ENCODE measurements at places on chromosomes 11 and 22.

DNA sequence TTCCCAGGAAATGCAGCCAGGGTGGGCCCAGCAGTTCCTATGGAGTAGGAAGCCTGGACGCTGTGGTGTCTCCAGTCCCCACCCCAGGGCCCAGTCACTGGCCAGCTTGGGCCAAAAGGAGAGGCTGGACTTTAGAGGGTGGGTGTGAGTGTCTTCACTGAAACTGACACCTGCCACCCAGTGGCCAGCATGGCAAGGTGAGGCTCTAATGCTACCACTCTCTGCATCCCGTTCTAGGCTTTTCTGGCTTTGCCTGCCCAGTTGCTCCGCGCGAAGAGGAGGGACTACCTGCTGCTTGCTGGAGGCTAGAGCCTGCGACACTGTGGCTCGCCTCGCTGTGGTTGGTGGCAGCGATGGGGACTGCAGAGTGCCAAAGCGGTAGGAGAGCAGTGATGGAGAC, 35.4 kb downstream of the C22orf42 start:
- no peak for DNase-seq

- DNase-seq = no peak
Measured at GRCh38 chr11:118511601-118512000, 15.7 kb upstream of the TTC36 start.

- no peak for DNase-seq
Measured at GRCh38 chr11:122803716-122804115, 34.6 kb upstream of the CRTAM start.

- no peak for DNase-seq
Measured at GRCh38 chr22:44098966-44099530, 74.9 kb downstream of the PARVB start.

- no peak for DNase-seq
Measured at GRCh38 chr22:42930810-42931420, 73.8 kb upstream of the ARFGAP3 start.

DNA sequence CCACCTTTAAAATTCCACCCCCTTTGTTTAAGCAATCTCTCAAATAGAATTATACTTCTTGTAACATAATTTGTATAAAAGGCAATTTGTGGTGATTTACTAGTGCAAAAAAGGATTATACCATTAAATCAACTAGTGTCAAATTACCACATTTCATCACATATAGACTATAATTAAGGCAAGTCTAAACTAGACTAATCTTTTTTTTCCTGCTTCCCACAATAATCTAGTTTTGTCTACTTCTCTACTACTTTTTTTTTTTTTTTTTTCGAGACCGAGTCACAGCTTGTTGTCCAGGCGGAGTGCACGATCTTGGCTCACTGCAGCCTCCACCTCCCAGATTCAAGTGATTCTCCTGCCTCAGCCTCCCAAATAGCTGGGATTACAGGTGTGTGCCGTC, 36.1 kb upstream of the FZD4 start:
- no peak for DNase-seq

- no peak for DNase-seq
Measured at GRCh38 chr11:45906096-45906682, 882 bp downstream of the FREY1 start.

DNA sequence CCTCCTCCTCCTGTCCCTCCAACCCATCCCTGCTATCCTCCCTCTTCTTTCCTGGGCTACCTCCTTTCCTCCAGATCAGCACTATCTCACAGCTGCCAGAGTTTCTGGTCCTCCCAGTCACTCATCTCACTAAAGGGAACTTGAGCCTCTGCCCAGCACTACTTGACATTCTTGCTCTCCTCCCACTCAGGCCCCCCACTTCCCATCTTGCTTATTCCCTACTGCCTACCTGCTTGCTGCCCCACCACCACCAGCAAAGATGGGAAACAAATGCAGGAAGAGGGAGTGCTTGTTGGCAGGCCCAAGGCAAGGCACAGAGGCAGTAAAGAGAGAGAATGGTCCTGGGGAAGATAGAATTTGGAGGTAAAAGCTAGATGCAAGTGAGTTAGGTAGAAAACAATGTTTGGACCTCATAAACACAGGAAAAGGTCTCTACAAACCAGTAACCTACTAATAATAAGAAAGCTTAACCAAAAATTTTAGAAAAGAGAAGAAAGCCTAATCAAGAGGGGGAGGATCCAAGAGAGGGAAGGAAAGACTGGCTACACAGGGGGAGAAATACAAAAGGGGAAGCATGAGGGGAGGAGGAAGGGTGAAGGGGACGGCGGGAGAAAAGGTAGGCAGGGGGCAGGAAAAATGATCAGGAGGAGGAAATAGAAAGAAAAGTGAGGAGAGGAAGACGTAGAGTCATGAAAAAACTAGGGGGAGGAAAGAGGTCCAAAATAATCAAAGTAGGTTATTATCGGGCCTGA, 63.6 kb downstream of the PAK1 start:
- DNase-seq = no peak

DNA sequence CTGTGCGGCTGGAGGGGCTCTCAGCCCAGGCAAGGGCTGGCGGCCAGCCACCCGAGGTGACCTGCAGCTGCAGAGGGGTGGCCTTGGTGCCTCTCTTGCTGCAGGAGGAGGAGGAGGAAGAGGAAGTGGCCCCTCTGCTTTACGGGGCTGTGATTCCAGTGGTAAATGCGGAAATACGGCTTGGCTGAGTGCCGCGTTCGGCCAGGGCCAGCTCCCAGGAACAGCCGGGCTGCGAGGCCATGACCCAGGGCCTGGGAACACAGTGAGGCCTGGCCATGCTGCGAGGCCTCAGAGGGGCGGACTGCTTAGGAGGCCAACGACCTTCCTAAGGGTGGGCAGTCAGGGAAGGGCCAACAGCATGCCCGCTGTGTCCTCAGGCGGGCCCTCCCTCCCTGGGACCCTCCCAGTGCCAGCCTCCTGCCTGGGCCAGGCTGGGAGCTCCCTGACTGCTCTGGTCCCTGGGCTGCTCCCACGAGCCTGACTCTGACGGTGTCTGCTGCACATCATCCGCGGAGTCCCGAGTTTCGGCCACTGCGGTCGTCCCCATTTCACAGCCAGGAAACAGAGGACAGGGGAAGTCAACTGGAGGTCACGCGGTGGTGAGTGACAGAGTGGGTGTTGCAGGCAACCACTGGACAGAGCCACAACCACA, 20.8 kb upstream of the PPARA start:
- no peak for DNase-seq

DNA sequence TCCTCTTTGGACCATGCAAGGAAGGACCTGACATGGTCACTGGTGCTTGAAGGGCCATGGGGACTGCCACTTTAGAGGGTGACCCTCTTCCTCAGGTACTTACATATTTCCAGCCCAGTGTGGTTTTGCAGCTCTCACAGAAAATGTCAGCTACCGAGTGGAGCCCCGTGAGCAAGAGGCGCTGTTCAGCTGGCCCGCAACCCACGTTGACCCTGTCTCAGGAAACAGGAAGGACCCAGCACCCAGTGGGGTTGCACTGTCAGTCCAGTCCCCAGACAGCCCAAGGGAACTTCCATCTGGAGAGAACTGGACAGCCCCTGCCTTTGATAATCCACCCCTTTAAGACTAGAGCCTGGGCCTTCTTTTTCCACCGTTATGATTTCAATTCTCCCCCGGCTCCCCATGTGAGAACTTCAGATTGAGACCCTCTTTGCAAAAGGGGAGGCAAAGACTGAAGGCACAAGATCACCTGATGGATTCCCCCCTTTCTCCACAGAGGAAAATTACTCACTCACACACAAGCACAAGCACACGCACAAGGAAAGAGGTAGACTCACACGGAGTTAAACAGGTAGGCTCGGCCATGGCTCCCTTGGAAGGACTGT, 3.4 kb downstream of the YPEL4 start:
- no peak for DNase-seq

- DNase-seq = no peak
Measured at GRCh38 chr11:65806979-65807378, 20.1 kb downstream of the OVOL1 start.

DNA sequence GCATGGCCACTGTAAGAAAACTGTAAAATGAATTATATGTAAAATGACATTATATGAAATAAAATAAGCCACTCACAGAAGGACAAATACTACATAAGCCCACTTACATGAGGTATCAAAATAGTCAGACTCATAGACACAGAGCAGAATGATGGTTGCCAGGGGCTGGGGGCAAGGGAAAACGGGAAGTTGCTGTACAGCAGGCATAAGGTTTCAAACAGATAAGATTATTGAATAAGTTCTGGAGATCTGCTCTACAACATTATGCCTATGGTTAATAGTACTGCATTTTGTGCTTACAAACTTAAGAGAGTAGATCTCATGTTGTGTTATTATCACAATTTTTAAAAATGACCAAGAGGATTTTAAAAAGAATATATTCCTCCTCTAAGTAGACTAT, 32.7 kb upstream of the HEPHL1 start:
- DNase-seq = no peak

- DNase-seq = no peak
Measured at GRCh38 chr11:130437848-130438247, 9.4 kb upstream of the ADAMTS8 start.

- no peak for DNase-seq
Measured at GRCh38 chr11:134585666-134586610, 173.9 kb upstream of the B3GAT1 start.

DNA sequence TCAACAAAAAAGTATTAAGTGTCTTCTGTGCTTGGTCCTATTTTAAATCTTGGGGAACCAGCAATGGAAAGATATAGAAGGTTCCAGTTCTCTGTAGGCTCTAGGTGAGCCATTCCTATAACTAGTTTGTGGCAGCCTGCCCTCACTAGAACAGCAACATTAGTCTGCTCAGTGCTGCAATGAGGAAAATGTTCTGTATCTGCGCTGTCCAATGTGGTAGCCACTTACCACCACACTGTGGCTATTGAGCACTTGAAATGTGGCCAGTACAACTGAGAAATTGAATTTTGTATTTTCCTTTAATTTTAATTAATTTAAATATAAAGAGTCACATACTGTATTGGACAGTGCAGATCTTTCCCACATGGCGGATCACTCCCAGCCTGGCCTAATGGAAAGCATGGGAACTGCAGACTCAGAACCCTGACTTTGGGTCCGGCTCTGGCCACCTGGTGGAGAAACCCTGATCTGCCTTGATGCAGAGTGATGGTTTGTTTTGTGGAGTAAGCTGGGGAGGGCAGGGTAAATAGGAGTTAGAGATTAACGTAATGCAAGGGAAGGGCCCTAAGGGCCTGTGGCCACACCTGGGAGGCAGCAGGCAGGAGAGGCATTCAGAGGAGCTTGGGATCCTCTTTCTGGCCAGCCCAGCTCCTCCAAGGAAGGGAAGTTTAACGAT, 101.0 kb downstream of the ME3 start:
- DNase-seq = no peak

DNA sequence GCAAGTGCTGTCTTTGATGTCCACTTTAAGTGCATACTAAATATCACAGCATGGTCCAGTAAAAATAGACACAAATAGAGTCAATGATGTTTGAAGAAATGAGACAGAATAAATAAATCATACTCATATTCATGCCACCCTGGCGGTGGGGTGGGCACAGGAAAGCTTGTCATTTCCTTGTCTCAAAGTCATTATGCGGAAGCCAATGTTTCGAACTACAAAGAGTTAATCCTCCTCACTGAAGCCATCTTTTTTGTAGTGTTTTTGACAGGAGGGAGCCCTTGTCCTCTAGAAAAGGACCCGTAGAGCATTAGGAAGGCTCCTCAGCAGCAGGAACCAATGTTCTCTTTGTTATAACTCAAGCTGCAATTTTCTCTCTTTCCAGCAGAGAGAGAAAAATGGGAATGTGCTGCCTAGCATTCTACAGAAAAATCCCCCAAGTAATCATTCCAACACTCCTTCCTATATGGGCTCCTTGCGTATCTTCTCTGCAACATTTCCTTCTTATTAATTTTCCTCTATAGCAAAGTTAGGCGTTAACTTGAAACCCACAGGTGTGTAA, 30.6 kb downstream of the SC5D start:
- no peak for DNase-seq
